T follicular helper cell (primary cell): ENCODE measurements at places on chromosomes 7 and 10.

DNA sequence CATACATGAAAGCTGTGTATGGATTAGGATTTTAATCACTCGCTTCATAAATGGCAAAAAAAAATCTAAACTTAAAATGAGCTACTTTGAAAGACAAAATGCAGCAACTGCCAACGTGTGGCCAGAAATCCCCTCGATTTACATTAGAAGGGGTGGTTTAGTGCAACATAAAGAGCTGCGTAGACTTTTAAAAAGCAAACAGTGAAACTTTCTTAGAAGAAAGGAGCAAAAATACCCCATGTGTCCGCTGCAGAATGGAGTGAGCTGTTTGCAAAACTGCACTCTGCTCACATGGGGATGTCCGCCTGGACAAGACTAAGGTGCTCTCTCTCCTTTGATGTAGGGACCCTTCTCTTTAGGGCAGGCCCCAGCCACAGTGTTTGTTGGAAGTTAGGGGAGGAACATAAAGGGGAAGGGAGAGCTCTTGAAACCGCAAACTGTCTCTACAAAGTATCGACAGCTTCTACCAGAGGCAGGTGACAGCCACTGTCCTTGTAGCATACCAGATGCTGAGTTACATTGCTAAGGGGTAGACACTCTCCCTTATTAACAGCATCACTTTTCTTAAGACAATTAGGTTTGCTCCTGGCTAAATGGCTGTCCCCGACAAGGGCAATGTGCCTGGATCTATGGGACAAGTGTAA, 528.1 kb downstream of the KCNMA1 start:
- DNase-seq = no peak

GRCh38 chr7:15399441-15399840, 162.4 kb downstream of the AGMO start:
- no peak for DNase-seq

GRCh38 chr7:102117743-102118142, 168.9 kb upstream of the SH2B2 start:
- no peak for DNase-seq

DNA sequence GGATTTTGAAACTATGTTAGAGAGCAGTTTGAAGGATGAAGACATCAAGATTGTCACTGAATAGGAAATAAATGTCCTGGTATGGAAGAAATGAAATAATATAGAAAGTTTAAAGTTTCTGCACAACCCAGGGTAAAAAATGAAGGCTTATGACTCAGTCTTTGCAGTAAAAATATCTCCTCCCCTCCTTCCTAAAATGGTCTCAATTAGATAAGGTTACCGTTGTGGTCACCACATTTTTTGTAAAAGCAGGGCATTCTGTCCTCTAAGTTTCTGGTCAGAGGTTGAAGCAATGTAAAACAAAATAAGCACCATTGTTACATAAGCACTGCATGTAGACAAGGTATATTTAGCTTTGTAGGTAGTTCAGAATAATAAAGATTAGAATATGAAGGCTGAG, 403.5 kb downstream of the SUGCT start:
- DNase-seq = no peak
